ENCODE measurements at places on chromosomes 12 and 14. TPM values are rescaled to one million over a fixed set of nuclear protein-coding genes. Genes with fewer than 3 reads are reported as not detected.

ZDHHC22 gene
- total RNA-seq, result not detected

FIGNL2 gene
- total RNA-seq, result under 0.01 TPM

DNA sequence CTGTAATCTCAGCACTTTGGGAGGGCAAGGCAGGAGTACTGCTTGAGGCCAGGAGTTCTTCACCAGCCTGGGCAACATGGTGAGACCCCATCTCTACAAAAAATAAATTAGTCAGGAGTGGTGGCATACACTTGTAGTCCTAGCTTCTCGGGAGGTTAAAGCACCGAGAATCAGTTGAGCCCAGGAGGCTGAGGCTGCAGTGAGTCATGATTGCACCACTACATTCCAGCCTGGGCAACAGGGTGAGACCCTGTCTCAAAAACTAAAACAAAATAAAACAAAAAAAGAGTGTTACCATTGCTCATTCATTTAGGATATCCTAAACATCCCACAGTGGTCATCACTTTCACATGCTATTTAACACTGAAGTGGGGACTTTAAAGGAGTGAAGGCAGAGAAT, 7.8 kb downstream of the NEK9 start:
- peak; percentile 38 for DNase-seq
- 0 out of 2 replicates have a peak, but pooled peaks cover 1% of the 10 kb centered on the region for H3K4me1 ChIP-seq
- peaks cover 12% of the 10 kb centered on the region for H3K36me3 ChIP-seq
- no peak overlapping the region for H3K4me3 ChIP-seq

DNA sequence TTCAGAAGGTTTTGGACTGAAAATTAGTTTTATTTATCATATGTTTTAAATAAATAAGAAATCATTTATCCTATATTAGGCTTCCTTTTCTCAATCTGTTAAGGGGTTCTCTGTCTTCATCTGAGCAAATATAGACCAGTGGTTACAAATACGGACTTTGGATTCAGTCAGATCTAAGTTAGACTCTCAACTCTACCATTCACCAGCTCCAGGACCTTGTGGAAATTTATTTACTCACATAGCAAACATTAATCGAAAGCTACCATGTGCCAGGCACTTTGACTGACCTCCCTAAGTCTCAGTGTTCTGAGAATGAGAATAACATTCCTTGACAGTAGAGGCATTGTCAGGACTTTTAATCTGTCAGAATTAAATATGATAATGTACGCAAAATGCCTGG, 22.3 kb downstream of the KCNK10 start:
- H3K27me3 ChIP-seq, result no peaks in the 10 kb centered on the region
- no peak for DNase-seq
- H3K4me1 ChIP-seq, result no peaks in the 10 kb centered on the region
- no peak overlapping the region for H3K27ac ChIP-seq
- no peak overlapping the region for H3K4me3 ChIP-seq
- no peaks in the 10 kb centered on the region for H3K36me3 ChIP-seq

DNA sequence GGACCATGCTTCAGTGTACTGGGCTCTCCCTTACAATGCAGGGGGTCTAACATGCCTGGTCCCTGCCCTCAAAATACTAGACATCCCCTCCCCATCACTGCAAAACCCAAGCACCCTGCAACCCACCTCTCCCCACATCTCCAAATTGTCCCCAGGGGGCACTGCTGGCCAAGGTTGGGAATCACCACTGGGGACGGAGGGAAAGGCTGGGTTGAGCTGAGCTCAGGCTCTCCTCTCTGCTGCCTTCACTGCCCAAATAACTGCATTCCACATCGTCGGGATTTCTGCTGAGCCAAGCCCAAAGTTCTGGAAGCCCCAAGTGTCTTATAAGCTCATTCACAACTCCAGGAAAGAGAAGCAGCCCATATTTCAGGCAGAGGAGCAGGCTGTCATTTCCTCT, 69.6 kb downstream of the NT5DC3 start:
- peak; percentile 44 for DNase-seq
- no peaks in the 10 kb centered on the region for H3K27me3 ChIP-seq
- H3K4me1 ChIP-seq, result no peaks in the 10 kb centered on the region
- H3K4me3 ChIP-seq, result no peak overlapping the region

GRCh38 chr12:42571327-42572009, 18.1 kb downstream of the PRICKLE1 start:
- H3K36me3 ChIP-seq, result no peaks in the 10 kb centered on the region
- H3K4me1 ChIP-seq, result peaks cover 5% of the 10 kb centered on the region
- no peak overlapping the region for H3K27ac ChIP-seq
- no peak overlapping the region for H3K4me3 ChIP-seq
- DNase-seq, result no peak
- H3K27me3 ChIP-seq, result no peaks in the 10 kb centered on the region

DNA sequence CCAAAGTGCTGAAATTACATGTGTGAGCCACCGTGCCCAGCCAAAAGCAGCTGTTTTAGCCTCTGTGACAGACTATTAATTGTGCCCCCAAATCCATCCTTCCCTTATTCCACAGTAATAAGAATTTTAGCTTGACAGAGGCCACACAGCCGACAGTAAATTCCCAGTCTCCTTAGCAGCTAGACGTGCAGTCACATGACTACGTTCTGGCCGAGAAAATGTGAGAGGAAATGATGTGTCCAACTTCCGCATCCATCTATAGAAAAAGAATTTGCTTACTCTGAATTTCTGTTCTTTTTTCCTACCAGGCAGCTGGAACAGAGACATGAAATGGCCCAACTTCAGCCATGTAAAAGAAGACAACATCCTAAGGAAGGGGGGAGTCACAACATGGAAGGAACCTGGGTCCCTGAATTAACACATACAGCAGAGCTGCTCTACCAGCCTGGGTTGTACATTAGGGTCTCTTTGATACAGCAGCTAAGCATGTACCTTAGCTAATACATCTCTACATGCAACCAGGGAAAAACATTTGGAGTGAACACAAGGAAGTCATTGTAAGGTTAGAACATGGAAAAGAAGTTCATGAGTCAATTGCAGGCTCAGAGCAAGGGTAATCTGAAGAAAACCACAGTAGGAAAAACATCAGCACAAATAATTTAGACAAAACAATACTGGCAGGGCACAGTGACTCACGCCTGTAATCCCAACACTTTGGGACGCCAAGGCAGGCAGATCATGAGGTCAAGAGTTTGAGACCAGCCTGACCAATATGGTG, 35.5 kb downstream of the CIT start:
- H3K27me3 ChIP-seq, result no peaks in the 10 kb centered on the region
- no peaks in the 10 kb centered on the region for H3K36me3 ChIP-seq
- no peak overlapping the region for H3K27ac ChIP-seq

DNA sequence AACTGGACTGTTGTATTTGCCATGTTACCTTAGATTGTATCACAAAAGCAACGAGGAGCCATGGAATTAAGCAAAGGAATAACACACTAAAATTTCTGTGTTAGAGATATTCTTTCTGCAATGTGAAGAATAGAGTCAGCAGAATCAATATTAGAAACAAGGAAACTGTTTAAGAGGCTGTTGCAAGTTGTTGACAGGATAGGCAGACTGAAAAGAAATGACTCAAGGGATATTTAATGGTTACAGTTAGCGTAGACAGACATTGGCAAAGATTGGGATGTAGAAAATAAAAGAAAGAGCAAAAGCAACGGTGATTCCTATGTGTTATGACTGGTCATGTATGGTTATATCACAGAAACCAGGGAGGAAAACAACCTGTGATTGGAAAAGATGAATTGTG, 299.0 kb upstream of the PPFIA2 start:
- no peaks in the 10 kb centered on the region for H3K4me1 ChIP-seq
- H3K36me3 ChIP-seq, result no peaks in the 10 kb centered on the region
- H3K4me3 ChIP-seq, result no peak overlapping the region
- no peaks in the 10 kb centered on the region for H3K27me3 ChIP-seq

Measured in IMR-90 (cell line).